ENCODE measurements at places on chromosomes 5 and 9. TPM values are rescaled to one million over a fixed set of nuclear protein-coding genes. Genes with fewer than 3 reads are reported as not detected.

DNA sequence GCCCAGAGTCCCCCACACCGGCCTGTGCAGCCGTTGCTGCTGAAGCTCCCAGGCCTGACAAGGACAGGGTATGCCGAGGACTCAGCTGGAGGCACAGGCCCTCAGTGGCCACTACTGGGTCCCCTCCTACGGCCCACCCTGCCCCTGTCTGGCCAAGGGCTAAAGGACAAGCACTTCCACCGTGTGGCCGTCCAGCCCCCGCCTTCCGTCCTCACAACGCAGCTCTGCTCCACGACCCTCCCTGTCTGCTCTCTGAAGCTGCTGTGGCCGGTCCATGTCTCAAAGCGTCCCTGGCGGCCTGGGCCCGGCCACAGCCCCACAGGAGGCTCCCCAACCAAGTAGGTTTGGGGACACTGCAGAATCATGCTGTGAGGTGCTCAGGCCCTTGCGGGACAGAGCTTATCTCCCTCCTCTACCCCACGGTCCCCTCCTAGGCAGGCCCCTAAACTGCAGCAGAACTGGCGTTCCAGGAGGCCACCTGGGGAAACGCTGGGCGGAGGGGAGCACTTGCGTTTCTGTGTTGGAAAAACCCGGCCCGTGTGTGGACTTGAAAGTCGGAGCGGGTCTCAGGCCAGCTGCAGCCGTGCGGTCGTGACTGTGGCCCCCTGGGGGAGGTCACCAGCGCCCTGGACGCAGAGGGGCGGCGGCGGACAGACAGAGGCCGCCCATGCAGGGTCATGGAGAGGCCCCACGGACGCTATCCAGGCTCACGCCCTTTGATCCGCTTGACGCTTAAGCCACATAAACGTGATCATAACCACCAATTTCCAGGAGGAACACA lies 45.6 kb downstream of the NKD2 start:
- no peak for DNase-seq

The OR1J2 gene
- not detected for total RNA-seq

DNA sequence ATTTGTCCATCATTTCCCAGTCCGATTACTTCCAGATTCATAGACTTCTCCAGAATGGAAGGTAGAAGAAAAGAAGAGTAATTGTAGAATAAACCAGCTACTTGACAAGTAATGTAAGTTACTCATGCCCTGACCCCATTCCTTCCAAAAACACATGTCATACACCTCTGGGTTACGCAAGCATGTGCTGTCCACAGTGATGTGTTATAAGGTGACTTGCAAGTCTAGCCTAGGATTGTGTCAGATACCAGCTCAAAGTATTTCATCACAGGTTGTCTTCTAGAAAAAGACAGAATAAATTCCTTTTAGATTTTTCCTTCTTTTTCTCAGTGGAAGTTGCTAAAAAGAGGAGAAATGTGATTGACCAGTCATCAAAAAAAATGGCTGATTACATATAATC lies 8.0 kb upstream of the TLR4 start:
- DNase-seq: no peak

- DNase-seq: no peak
Measured at GRCh38 chr9:133140606-133141005, 19.6 kb upstream of the RALGDS start.

DNA sequence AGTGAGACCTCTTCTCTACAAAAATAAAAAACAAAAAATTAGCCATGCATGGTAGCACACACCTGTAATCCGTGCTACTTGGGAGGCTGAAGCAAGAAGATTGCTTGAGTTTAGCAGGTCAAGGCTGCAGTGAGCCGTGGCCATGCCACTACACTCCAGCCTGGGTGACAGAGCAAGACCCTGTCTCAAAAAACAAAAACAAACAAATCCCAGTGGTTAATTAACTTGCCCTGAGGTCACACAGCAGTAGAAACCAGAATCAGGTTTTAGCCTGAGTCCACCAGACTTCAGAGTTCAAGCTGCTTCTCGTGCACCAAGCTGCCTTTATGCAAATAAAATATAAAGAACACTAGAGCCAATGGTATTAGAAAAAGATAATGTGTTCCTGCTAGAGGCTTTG lies 169.7 kb downstream of the GOLPH3 start:
- DNase-seq: no peak

DNA sequence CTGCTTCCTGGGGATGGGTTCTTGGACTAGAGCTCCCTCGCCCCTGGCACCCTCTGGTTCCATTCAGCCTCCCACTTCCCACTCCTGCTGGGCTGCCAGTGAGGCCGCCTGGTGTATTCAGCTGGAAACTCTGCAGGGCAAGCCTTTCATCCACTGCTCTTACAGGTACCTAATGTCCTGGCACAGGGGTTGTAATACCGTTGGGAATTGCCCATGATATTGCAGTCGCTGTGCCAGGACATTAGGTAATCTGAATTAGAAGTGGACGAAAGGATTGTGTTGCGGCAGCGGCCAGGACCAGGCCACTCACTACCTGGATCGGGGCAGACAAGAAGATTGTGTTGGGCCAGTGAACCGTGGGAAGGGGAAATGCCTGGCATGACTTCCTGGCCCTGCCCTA lies 13.1 kb downstream of the TMOD1 start:
- DNase-seq: no peak

The CDK7 gene
- 41.2 TPM for total RNA-seq

- DNase-seq: peak; percentile 51
Measured at GRCh38 chr5:132663771-132664695, 6.1 kb downstream of the IL13 start.

The CDH9 gene
- not detected for total RNA-seq

DNA sequence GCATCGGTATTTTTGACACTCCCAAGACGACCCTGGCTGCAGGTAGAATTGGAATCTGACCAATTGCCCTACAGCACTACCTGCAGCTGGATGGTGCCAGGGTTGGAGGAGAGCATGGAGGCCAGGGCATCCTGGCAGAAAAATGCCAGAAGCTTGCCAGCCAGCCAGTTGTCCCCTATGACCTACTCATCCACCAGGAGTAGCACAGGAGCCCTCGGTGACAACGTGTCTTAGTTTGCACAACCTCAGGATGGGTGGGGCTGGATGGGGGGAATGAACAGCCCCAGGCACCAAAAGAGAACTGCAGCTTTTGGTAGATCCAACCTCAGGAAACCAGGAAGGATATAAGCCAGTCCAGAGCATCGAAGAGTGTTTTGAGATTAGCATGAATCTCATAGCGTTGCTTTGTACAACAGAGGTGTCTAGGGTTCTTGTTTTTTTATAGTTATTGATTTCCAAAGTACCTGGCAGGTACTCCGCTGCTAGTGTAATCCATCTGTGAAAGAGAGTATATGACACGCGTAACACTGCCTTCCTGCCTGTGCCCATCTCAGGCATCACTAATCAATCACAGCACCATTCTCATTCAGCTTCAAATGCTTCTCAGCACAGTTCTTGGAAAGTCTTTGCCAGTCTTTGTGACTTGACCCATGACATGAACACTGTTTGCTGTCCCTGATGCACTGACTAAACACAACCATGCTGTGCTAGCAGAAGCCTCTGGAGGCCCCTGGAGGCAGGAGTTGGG lies 36.7 kb upstream of the ASS1 start:
- DNase-seq: no peak

GRCh38 chr9:136119061-136119882 lies 597 bp upstream of the TMEM250 start:
- peak; percentile 51 for DNase-seq

DNA sequence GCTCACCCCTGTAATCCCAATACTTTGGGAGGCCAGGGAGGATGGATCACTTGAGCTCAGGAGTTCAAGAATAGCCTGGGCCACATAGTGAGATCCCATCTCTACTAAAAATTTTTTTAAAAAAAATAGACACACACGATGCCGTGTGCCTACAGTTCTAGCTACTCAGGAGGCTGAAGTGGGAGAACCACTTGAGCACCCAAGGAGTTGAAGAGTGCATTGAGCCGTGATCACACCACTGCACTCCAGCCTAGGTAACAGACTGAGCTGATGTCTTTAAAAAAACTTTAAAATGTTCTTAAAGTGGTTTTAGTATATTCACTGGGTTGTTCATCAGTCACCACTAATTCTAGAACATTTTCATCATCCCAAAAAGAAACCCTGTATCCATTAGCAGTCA lies 51.9 kb upstream of the RNF38 start:
- DNase-seq: no peak

DNA sequence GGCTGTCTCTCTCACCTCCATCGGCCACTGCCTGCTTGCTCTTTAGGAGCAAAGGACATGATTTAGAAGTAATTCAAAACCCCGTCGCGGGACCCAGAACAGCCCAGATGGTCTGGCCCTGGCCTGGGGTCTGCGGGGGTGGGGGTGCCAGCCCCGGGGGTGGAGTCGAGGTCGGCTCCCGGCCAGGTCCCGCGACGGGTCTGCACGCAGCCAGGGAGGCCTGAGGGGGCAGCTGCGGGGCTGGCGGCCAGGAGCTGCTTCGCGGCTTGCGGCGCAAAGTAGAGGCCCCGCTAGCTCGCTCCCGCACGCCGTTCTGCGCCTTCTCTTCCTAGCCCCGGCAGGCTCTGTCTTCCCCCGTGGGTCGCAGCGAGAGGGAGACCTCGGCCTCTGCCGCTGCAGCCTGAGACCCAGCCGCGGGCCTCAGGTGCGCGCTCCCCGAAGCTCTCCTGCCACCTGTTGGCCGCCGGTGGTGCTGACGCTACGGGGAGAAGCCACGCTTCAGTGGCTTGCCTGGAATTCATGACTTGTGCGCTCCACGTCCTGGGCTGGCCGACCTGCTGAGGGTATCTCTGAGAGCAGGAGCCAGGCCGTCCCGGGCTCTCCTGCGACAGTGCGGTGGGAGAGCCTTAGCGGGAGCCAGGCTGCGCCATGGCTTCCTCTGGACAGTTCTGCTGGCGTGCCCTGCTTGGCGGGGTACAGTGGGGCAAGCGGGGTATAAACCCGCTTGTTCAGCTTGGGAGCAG lies 157.2 kb upstream of the PITX1 start:
- DNase-seq: peak; percentile 83
